K562 (cell line): ENCODE measurements at places on chromosomes 1 and 21. TPM values are rescaled to one million over a fixed set of nuclear protein-coding genes. Genes with fewer than 3 reads are reported as not detected.

GRCh38 chr1:11151114-11151513, 38.0 kb upstream of the ANGPTL7 start:
- H3K4me1 ChIP-seq, result no peaks in the 10 kb centered on the region
- no peak overlapping the region for H3K27ac ChIP-seq
- peaks cover 87% of the 10 kb centered on the region for H3K36me3 ChIP-seq

DNA sequence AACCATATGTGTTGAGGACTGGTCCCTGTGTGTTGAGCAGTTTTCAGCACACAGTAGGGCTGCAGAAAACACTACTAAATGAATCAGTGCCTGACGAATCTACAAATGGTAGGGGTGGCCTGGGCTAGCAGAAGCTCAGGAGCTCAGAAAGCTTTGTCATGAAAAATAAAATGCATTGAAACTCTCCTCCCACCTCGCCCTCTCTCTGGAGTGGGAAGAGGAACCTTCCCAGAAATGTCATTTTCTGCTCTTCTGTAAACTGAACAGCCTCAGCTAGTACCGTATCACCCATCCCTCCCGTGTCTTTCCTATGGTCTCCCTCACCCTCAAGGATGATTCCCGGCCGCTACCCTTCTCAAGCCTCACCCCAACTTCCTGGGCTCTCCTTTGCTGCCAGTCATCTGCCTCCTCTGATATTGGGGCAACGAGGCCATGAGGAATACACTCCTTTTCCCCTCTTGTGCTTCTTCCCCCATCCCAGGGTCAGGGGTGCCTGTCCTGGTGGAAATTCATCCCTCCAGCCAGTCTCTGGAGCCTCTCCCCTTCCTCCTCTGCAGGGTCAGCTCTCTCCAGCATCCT, 734.5 kb downstream of the PTPRU start:
- H3K27ac ChIP-seq, result no peak overlapping the region
- no peaks in the 10 kb centered on the region for H3K4me1 ChIP-seq
- H3K36me3 ChIP-seq, result no peaks in the 10 kb centered on the region
- H3K27me3 ChIP-seq, result no peaks in the 10 kb centered on the region

- H3K36me3 ChIP-seq, result no peaks in the 10 kb centered on the region
- H3K4me3 ChIP-seq, result no peak overlapping the region
- peaks cover 5% of the 10 kb centered on the region; the same call in 2 of the 3 replicates for H3K4me1 ChIP-seq
- H3K27me3 ChIP-seq, result peaks cover 46% of the 10 kb centered on the region
- no peak for DNase-seq
Observed at GRCh38 chr21:36717976-36718375, 19.1 kb downstream of the SIM2 start.

Gene PDPN
- 0.11 and 0.25 TPM in 2 replicates for total RNA-seq

Gene NBPF6
- total RNA-seq, result 6.1 and 6.5 TPM in 2 replicates

DNA sequence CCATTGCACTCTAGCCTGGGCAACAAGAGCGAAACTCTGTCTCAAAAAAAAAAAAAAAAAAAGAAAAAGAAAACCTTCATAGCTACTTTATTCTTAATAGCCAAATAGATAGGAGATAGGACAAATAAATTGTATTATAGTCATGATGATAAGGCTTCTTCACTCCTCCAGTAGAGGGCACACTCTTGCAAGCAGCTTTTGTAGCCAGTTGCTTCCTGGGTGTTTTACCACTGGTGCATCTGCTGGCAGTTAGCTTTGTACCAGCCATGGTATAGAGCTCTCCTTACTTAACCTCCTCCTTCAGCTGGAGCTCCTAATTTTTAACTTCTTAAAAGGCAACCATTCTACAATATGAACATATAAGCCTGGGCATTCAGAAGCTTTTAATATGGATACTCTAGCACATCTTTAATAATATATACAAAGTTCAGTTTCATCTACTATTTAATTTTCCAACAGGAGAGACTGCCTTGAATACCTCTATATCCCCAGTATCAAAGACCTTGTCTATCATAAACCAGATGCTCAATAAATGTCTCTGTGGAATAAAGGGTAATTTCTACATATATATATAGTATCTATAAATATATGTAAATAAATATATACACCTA, 35.8 kb downstream of the EVI5 start:
- no peaks in the 10 kb centered on the region for H3K36me3 ChIP-seq
- no peaks in the 10 kb centered on the region for H3K27me3 ChIP-seq
- H3K4me3 ChIP-seq, result no peak overlapping the region
- DNase-seq, result peak; percentile 40
- no peaks in the 10 kb centered on the region; the same call in 1 of the 2 replicates for H3K4me1 ChIP-seq

- H3K27me3 ChIP-seq, result no peaks in the 10 kb centered on the region
- no peak for DNase-seq
- H3K27ac ChIP-seq, result no peak overlapping the region
- no peaks in the 10 kb centered on the region for H3K36me3 ChIP-seq
- no peaks in the 10 kb centered on the region for H3K4me1 ChIP-seq
Observed at GRCh38 chr1:60695716-60696171, 386.6 kb upstream of the NFIA start.

Gene KRTAP10-1
- total RNA-seq, result not detected in 2 replicates

- DNase-seq, result peak; percentile 18
- no peak overlapping the region for H3K4me3 ChIP-seq
- no peak overlapping the region for H3K27ac ChIP-seq
- no peaks in the 10 kb centered on the region for H3K27me3 ChIP-seq
Observed at GRCh38 chr1:58539553-58539952, 7.0 kb downstream of the OMA1 start.

DNA sequence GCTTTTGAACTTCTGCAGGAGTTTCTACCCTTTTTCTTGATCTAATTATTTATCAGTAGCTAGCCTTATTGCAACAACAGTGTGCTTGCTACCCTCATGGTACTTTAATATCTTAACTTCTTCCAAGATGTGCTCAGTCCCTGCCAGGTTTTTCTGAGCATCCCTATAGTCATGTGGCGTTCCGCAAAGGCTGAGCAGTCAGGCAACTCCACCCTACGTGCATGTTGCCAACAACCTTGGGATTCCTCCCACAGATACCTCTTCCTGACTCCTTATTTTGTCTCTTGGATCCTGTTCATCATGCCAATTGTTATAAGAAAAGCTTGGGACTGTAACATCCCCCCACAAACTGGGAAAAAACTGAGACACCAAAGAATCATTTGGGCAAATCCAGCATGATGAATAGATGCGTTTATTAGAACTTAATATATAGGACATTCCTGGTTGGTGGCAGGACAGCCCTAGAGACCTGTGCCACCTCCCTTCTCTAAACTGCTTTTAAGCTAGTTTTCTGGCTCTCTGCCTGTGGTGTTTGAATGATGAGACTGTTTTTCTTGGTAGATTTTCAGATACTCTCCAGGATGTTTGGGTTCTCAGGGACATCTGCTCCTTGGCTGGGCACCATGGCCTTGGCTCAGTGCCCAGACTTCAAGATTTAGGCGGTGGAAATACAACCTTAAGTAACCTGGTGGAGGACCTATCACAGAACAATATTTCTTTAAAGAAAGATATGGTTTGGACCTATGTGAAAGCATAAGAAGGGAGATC, 27.1 kb upstream of the KCTD3 start:
- no peak overlapping the region for H3K27ac ChIP-seq
- H3K36me3 ChIP-seq, result no peaks in the 10 kb centered on the region
- H3K4me3 ChIP-seq, result no peak overlapping the region
- no peaks in the 10 kb centered on the region for H3K4me1 ChIP-seq
- H3K27me3 ChIP-seq, result no peaks in the 10 kb centered on the region

GRCh38 chr1:51264451-51264850, 28.4 kb downstream of the RNF11 start:
- no peaks in the 10 kb centered on the region; the same call in 2 of the 3 replicates for H3K36me3 ChIP-seq
- H3K27ac ChIP-seq, result 0 out of 3 replicates have a peak overlapping the region, but pooled peaks have one; percentile 13
- no peaks in the 10 kb centered on the region for H3K27me3 ChIP-seq
- H3K4me1 ChIP-seq, result peaks cover 7% of the 10 kb centered on the region
- no peak overlapping the region for H3K4me3 ChIP-seq

- H3K27me3 ChIP-seq, result peaks cover 43% of the 10 kb centered on the region
- peaks cover 19% of the 10 kb centered on the region for H3K4me1 ChIP-seq
- DNase-seq, result no peak
Observed at GRCh38 chr1:8213676-8214075, 104.2 kb upstream of the SLC45A1 start.

DNA sequence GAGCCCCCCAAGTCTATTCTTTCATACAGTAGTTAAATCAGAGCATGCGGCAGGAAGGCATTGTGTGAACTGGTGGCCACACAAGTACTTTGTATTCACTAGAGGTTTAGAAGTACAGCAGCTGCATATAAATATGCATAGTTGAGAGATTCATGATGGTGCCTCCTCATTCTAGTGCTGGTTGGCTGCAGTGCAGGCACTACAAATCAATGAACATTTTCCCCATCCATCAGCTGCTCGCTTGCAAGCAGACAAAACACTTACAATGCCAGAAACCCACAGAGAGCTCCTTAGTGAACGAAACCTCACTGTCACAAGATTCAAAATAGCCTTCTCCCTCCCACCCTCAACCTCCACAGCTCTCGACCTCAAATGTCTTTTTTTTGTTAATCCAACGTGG, 726.2 kb downstream of the USP25 start:
- H3K36me3 ChIP-seq, result no peaks in the 10 kb centered on the region
- no peak for DNase-seq
- H3K27me3 ChIP-seq, result no peaks in the 10 kb centered on the region

DNA sequence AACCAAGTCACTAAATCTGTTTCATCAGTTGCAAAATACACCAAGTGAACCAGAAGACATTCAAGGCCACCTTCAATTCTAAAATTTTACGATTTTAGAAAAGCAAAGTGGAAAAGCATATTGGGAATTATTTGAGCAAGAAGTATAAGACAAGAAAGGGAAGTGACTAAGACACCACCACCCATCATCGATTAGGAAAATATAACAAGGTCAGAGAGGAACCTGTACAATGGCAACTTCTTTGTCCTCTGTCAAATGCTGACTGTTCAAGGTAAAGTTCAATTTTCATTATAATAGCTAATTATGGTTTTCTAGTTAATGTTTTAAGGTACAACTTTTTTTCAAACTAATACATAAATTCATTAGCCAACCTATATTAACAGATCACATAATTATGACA, 10.8 kb downstream of the FRRS1 start:
- H3K27me3 ChIP-seq, result no peaks in the 10 kb centered on the region
- no peak overlapping the region for H3K27ac ChIP-seq
- no peak for DNase-seq
- H3K36me3 ChIP-seq, result peaks cover 22% of the 10 kb centered on the region; the same call in 2 of the 3 replicates
- peaks cover 23% of the 10 kb centered on the region for H3K4me1 ChIP-seq

Gene OR2L13
- not detected in 2 replicates for total RNA-seq

DNA sequence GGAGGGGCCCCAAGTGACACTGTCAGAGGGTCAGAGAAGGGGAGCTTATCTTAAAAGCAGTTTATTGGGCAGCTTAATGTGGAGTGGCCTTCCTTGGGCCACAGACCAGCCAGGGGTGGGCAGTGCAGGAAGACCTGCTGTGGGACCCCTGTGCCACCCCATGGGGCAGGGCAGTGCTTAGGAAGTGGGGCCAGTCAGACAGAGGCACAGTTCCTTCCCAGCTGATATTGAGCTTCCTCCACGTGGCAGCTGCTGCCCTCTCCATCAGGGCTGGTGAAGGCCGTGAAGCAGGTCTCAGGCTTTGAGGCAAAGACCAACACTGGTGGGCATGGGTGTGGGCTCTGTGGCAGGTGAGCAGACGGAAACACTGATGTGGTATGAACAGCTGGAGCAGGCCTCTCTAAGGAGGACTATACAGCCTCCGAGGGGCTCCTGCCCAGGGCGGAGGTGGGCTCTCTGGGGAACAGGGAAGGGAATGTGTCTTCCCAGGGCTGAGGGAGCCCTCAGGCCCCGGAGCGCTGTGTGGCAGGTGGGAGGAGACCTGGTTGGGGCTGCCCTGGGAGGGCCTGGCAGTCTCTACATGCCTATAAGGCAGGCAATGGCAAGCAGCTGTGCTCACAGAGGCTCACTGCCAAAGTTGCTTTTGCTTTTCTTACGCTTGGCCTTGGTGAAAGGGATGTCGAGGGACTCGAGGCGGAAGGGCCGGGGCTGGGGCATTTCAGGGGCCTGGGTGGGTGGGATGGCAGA, 3.0 kb upstream of the DDOST start:
- H3K4me3 ChIP-seq, result no peak overlapping the region
- no peaks in the 10 kb centered on the region for H3K27me3 ChIP-seq
- H3K36me3 ChIP-seq, result peaks cover 11% of the 10 kb centered on the region
- H3K27ac ChIP-seq, result no peak overlapping the region
- no peak for DNase-seq

Gene CLEC20A
- total RNA-seq, result not detected in 2 replicates

Gene TRIM46
- total RNA-seq, result 0.22 and 0.60 TPM in 2 replicates
